ENCODE measurements at places on chromosomes 7 and 10. TPM values are rescaled to one million over a fixed set of nuclear protein-coding genes. Genes with fewer than 3 reads are reported as not detected.

The LIPK gene
- total RNA-seq: not detected

The SPAM1 gene
- not detected for total RNA-seq

The C7orf33 gene
- not detected for total RNA-seq

The GJD4 gene
- total RNA-seq: not detected

The NEBL gene
- total RNA-seq: not detected

The DRGX gene
- total RNA-seq: not detected

The INHBA gene
- total RNA-seq: not detected

The MACROH2A2 gene
- total RNA-seq: 6.2 TPM

The MAD1L1 gene
- total RNA-seq: 82.7 TPM

The SPDYE2B gene
- total RNA-seq: not detected

The ATAD1 gene
- total RNA-seq: 42.5 TPM

The GARIN1A gene
- total RNA-seq: 0.26 TPM

The MUC12 gene
- not detected for total RNA-seq

The CCSER2 gene
- total RNA-seq: 78.8 TPM

The FMC1 gene
- total RNA-seq: 6.7 TPM

The HMX2 gene
- not detected for total RNA-seq

DNA sequence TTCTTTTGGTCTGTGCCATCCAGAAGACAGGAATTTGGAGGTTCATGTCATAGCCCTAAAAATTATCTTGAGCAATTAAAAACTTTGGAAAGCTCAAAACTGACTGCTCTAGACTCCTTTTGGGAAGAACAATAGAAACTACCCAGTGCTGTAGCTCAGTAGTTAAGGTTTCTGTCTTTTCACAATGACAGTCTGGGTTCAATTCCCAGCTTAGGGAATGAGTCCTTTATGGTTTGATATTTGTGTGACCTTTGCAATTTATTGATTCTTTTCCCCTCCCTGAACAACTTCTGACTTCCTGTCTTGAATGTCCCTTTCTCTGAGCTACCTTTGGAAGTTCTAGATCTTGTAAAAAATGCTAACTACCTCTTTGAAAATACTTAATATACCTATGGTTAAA lies 603.3 kb upstream of the IGFBP3 start:
- no peaks in the 10 kb centered on the region for H3K4me1 ChIP-seq
- no peak overlapping the region for H3K27ac ChIP-seq
- H3K36me3 ChIP-seq: no peaks in the 10 kb centered on the region
- no peak overlapping the region for H3K4me3 ChIP-seq

DNA sequence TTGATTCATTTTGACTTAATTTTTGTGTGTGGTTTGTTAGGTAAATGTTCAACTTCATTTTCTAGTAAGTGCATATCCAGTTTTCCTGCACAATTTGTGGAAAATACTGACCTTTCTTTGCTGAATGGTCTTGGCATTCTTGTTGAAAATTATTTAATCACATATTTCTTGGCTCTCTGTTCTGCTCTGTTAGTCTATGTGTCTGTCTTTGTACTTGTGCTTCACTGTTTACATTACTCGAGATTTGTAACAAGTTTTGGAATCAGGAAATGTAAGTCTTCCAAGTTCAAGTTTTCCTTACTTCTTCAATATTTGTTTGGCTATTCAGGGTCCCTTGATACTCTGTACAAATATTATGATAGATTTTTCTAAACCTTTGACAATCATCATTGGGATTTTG lies 838.2 kb upstream of the POM121L12 start:
- no peaks in the 10 kb centered on the region for H3K27me3 ChIP-seq
- no peaks in the 10 kb centered on the region for H3K36me3 ChIP-seq
- H3K27ac ChIP-seq: no peak overlapping the region
- H3K4me3 ChIP-seq: no peak overlapping the region
- DNase-seq: no peak
- no peaks in the 10 kb centered on the region for H3K4me1 ChIP-seq

GRCh38 chr10:5041471-5042023 lies 37.9 kb upstream of the AKR1C2 start:
- H3K4me1 ChIP-seq: peaks cover 5% of the 10 kb centered on the region
- H3K4me3 ChIP-seq: no peak overlapping the region
- H3K36me3 ChIP-seq: no peaks in the 10 kb centered on the region
- no peaks in the 10 kb centered on the region for H3K27me3 ChIP-seq
- H3K27ac ChIP-seq: no peak overlapping the region

- DNase-seq: no peak
- H3K4me3 ChIP-seq: peak overlapping the region; percentile 51
These were observed 150.9 kb upstream of the KLF6 start for GRCh38 chr10:3935933-3936359.

DNA sequence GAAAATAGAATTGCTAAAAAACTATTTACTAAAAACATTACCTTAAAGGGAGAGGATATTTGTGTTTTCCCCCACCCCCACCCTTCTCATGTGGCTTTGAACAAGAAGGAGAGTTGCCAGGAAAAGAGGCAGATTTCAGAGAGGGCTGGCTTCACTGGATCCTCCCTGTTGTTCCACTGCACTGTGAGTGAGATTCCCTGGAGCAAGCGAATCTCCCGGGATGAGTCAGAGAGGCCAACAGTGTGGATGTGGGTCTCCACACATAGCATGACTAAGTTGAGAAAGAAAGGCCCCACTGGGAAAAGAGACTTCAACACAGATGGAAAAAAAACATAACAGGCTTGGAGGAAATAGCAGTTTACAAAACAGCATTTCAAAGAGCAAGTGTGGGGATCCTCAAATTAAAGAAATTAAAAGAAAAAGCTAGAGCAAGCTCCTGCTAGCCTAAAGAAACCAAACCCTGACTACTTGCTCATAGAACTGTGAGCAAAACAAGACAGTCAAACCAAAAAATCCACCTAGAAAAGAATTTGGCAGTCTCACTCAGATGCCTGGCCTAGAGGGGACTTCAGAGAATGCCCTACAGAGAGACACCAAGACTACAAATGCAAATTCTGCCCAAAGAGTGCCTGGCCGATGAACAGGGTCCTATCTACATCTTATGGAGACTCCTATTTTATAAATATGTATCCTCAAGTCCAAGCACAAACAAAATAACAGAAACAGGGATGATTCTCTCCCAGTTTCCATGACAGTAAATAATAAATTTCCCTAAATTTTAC lies 3.4 kb downstream of the CAV1 start:
- no peaks in the 10 kb centered on the region for H3K36me3 ChIP-seq
- peaks cover 70% of the 10 kb centered on the region for H3K27me3 ChIP-seq
- DNase-seq: no peak
- H3K4me1 ChIP-seq: peaks cover 22% of the 10 kb centered on the region

DNA sequence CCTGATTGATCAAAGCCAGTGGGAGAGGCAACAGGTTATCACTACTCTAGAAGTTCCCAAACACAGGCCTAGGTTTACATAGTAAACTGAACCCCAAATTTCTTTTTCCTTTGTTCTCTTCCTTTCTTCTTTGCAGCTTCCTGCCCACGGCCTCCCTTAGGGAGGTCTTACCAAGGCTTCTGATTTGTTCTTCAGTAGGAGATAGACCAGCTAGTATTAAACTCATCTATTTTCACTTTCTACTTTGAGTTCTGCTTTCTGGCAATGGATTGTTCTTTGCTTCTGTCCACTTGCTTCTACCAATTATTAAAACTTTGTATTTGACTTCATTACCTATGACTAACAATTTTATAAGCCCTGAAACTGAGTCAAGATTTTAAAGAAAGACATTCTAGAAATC lies 251.2 kb upstream of the FZD1 start:
- no peak for DNase-seq
- no peaks in the 10 kb centered on the region for H3K27me3 ChIP-seq
- no peaks in the 10 kb centered on the region for H3K4me1 ChIP-seq
- H3K36me3 ChIP-seq: no peaks in the 10 kb centered on the region
- no peak overlapping the region for H3K4me3 ChIP-seq
- no peak overlapping the region for H3K27ac ChIP-seq

GRCh38 chr7:66869660-66870450 lies 51.2 kb upstream of the TMEM248 start:
- H3K4me3 ChIP-seq: no peak overlapping the region
- H3K27me3 ChIP-seq: no peaks in the 10 kb centered on the region
- no peak overlapping the region for H3K27ac ChIP-seq
- DNase-seq: no peak
- no peaks in the 10 kb centered on the region for H3K4me1 ChIP-seq

DNA sequence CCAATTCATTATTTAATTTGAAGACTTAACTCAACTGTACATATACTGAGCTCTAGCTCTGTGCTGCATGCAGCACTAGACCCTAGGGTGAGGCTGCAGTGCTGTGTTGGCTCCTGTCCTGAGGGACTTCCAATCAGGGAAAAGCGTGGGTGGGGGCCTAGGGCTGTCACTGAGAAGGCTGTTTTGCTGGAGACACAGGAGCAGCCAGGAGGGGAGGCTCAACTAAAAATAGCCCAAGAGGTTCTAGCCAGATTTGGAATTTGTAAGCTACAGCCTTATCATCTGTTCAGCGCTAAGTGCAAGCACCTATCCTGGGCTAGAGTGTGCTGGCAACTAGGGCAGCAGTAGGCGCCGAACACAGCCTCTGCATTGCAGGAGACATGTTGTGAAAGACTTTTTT lies 121.1 kb downstream of the VWC2 start:
- no peaks in the 10 kb centered on the region for H3K4me1 ChIP-seq
- no peak overlapping the region for H3K4me3 ChIP-seq
- DNase-seq: no peak
- H3K36me3 ChIP-seq: no peaks in the 10 kb centered on the region
- H3K27ac ChIP-seq: no peak overlapping the region

GRCh38 chr7:35991511-35992232 lies 161.4 kb upstream of the EEPD1 start:
- no peak for DNase-seq
- no peaks in the 10 kb centered on the region for H3K36me3 ChIP-seq
- H3K4me1 ChIP-seq: no peaks in the 10 kb centered on the region
- no peak overlapping the region for H3K27ac ChIP-seq
- no peaks in the 10 kb centered on the region for H3K27me3 ChIP-seq
- H3K4me3 ChIP-seq: no peak overlapping the region

- no peak overlapping the region for H3K27ac ChIP-seq
- H3K4me3 ChIP-seq: no peak overlapping the region
- peaks cover 3% of the 10 kb centered on the region for H3K36me3 ChIP-seq
- DNase-seq: peak; percentile 28
- H3K27me3 ChIP-seq: peaks cover 34% of the 10 kb centered on the region
- no peaks in the 10 kb centered on the region for H3K4me1 ChIP-seq
These were observed 30.3 kb upstream of the LSM8 start for GRCh38 chr7:118153551-118154177.

GRCh38 chr7:17844022-17844421 lies 96.3 kb downstream of the SNX13 start:
- peaks cover 18% of the 10 kb centered on the region for H3K4me1 ChIP-seq
- peaks cover 36% of the 10 kb centered on the region for H3K36me3 ChIP-seq
- no peak overlapping the region for H3K4me3 ChIP-seq
- DNase-seq: no peak
- no peak overlapping the region for H3K27ac ChIP-seq

- peaks cover 11% of the 10 kb centered on the region for H3K27me3 ChIP-seq
- no peak for DNase-seq
- no peaks in the 10 kb centered on the region for H3K36me3 ChIP-seq
- H3K27ac ChIP-seq: no peak overlapping the region
These were observed 40.5 kb upstream of the BNIP3 start for GRCh38 chr10:132022241-132022640.

- H3K27me3 ChIP-seq: no peaks in the 10 kb centered on the region
- no peaks in the 10 kb centered on the region for H3K4me1 ChIP-seq
- H3K36me3 ChIP-seq: no peaks in the 10 kb centered on the region
- H3K4me3 ChIP-seq: no peak overlapping the region
- H3K27ac ChIP-seq: no peak overlapping the region
- no peak for DNase-seq
These were observed 268.2 kb upstream of the FZD1 start for GRCh38 chr7:90995996-90996395.

GRCh38 chr7:55432939-55433784 lies 68.0 kb downstream of the LANCL2 start:
- H3K36me3 ChIP-seq: no peaks in the 10 kb centered on the region
- DNase-seq: peak; percentile 34
- no peaks in the 10 kb centered on the region for H3K27me3 ChIP-seq
- peaks cover 2% of the 10 kb centered on the region for H3K4me1 ChIP-seq

- peaks cover 11% of the 10 kb centered on the region for H3K36me3 ChIP-seq
- H3K27ac ChIP-seq: no peak overlapping the region
- no peak for DNase-seq
- no peaks in the 10 kb centered on the region for H3K27me3 ChIP-seq
- H3K4me1 ChIP-seq: peaks cover 9% of the 10 kb centered on the region
These were observed 212.6 kb downstream of the CHCHD3 start for GRCh38 chr7:132869166-132869861.

- no peaks in the 10 kb centered on the region for H3K36me3 ChIP-seq
- DNase-seq: no peak
- no peak overlapping the region for H3K4me3 ChIP-seq
- H3K27me3 ChIP-seq: no peaks in the 10 kb centered on the region
These were observed 366.6 kb downstream of the REEP3 start for GRCh38 chr10:63887600-63888370.

DNA sequence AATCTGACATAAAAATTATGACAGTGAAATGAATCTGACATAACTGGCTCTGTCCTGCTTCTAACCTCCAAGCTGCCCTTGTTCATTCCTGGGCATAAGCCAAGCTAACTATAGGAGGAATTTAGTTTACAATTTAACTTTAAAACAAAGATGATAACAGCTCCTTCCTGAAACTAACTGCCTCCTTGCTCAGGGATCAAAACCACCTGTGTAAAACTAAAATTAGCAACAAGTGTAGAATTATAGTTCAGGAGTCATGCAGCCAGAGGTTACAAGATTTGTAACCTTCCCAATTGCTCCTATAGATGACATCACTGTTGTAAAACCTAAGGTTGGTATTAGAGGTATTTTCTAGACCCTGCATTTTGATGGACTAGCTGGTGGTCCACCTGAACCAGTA lies 256.4 kb upstream of the POM121L12 start:
- no peak overlapping the region for H3K4me3 ChIP-seq
- no peak for DNase-seq

- no peak for DNase-seq
- no peak within 1 kb of the TSS for H3K4me3 ChIP-seq
- H3K27ac ChIP-seq: no peak within 1 kb of the TSS
- no peaks in the 10 kb centered on the region for H3K27me3 ChIP-seq
- no peaks in the 10 kb centered on the region for H3K4me1 ChIP-seq
These were observed at the start of gene ETV1 for GRCh38 chr7:13989126-13989948. ETV1 (minus strand) TSS chr7:13989666; CDS start chr7:13989052, 614 bp downstream.
